ENCODE measurements at places on chromosomes 12 and 14.

DNA sequence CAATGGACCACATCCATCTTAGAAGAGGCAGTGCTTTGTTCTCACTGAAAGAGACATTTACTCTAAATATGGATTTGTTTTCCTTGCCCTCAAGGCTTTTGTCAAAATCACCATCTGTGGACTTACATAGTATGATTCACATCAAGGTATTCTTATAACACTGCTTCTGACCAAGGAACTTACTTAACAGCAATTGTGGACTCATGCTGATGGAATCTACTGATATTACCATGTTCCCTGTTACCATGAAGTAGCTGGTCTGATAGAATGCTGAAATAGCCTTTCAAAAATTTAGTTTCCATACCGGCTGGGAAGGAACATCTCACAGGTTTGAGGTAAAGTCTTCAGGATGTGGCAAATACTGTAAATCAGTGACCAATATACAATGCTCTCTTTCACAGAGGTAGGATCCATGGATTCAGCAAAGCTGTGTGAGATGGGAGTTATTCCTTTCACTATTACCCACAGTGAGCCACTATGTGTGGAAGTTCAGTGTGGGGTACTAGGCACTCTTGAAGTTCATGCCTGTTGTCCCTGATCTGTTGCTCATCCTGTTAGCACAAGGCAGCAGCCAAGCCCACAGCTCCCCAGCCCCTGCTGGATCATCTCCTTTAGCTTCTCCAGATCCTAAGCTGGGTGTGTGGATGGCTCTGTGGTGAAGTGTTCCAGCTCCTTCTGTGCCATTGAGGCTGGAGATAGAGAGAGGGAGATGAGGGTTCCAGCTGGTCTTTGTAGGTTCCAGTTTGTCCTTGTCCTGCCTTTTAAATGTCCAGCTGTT, 126.4 kb downstream of the ATP23 start:
- DNase-seq: no peak

DNA sequence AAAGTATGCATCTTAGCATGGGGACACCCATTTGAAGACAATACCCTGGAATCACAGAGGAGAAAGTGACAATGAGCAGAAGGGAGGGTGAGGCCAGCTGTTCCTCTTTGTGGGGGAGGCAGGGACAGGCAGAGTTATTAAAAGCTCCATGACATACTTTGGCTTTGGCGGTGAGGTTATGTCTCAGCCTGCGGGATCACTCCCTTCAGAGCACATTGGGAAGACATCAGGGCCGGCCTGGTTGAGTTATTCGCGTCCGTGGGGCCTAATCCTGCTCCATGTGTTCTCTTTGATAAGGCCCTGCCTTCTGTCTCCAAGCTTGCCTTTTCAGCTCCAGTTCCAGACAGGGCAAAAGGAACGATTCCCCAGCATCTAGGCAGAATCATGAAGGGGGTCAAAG, 98.8 kb upstream of the NTF3 start:
- no peak for DNase-seq

DNA sequence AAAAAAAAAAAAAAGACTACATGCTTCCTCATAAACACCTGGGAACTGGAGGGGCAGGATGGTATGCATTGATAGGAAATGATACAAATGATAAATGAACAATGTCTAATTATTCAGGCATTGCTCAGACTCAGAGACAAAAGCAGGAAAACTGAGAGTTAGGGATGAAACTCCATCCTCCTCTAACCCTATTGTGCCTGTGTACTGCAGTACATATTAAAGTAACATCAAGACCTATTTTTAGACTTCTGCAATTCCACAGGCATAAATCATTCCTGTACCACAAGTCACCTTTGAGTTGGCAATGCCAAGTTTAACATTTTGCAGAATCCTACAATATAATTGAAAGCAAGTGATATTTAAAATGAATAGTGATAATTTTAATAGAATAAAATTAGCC, 156.5 kb upstream of the USP15 start:
- no peak for DNase-seq

DNA sequence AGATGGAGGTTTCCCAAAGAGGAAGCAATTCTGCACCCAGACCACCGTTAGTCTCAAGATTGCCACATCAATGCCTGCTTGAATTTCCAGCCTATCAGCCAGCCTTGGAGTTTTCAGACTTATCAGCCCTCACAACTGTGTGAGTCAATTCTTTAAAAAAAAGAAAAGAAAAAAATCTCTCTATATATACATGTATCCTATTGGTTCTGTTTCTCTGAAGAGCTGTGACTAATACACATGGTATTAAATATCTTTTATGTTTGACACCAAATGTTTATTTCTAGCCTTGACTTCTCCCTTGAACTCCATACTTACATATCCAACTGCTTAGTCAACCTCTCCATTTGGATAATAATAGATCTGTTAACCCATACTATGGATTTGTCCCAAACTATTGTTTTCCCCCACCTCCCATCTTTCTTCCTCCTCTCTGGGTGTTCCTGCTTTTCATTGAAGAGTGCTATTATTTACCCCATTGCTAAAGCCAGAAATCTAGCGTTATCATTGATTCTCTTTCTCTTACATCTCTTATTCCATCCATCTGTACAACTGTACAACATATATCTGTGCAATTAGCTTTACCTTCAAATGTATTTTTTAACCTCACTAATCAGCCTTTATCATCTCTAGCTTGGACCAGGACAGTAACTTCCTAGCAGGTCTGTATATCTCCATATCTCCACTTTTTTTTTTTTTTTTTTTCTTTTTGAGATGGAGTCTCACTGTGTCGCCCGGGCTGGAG, 22.7 kb upstream of the EID3 start:
- no peak for DNase-seq

- no peak for DNase-seq
Observed at GRCh38 chr12:117447665-117448366, 86.4 kb upstream of the NOS1 start.

DNA sequence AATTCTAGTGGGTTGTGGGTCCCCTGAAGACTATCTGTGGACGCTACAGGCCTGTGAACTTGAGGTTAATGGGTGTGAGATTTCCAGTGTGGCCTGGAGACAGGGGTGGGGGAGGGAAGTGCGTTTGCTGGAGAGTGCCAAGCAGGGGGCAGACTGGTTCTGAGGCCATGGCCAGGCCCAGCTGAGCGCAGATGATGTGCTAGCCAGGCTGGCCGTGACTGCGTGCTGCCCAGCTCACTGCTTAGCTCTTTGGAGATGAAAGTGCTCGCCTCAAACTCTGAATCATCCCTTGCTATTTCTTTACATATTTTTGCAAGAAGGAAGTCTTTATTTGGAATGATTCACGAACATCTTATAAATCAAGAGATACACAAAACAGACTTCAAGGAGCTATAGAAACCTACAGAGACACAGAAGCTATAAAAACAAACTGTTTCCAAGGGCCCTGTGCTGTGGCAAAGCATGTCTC, 75.2 kb upstream of the PLEKHG3 start:
- DNase-seq: no peak

- DNase-seq: peak; percentile 96
Observed at GRCh38 chr12:124517260-124518050, 50.0 kb downstream of the NCOR2 start.

DNA sequence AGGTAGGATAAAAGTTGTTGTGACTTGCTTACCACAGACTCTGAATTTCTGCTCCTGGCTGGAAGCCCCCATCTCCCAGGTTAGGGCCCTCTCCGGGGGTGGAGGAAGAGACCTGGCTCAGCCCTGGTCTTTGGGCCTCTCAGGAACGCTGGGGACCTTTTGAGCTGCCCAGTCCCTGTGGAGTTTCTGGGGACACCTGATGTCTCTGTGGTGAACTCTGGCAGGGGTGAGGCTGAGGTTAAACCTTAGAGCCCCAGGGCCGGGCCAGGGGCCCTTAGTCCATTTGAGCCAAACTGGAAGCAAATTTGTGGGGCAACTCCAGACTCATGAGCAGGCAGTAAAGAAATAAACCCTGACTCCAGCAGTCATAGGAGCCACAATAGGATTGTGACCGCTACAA, 112.1 kb downstream of the ADGRD1 start:
- no peak for DNase-seq

GRCh38 chr12:46676797-46677520, 148.8 kb downstream of the SLC38A4 start:
- DNase-seq: no peak

GRCh38 chr12:31228811-31229792, 96.8 kb downstream of the SINHCAF start:
- DNase-seq: no peak

DNA sequence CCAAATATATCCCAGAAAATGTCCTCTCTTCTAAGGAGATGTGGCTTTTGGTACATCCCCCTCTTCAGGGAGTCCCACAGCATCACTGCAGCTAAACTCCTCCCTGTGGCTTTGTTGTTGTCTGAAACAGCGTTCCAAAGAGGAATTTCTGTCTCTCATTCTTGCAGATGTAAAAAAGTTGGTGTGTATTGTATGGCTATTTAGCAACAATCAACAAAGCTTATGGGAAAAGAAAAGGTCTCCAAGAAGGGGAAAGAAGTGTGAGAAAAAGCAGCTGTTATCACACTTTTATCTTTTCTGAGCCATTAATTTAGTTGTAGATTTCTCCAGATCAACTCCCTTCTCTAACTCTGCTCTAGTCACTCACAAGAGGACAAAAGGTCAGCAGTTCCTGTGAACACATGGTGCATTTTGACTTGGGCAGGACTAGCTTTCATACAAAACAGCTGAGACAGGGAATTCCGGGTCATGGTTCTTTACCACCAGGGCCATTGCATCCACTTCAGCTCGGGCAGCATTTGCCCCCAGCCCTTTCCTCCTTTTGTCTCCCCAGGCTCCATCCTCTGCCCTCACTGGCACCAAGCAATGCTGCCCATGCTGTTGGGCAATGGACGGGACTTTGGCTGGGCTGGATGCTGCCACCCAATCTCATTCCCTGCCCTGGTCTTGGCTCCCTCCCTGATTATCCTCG, 184.7 kb downstream of the TMX1 start:
- DNase-seq: no peak

- no peak for DNase-seq
Observed at GRCh38 chr12:51846271-51846691, 2.2 kb downstream of the FIGNL2 start.

DNA sequence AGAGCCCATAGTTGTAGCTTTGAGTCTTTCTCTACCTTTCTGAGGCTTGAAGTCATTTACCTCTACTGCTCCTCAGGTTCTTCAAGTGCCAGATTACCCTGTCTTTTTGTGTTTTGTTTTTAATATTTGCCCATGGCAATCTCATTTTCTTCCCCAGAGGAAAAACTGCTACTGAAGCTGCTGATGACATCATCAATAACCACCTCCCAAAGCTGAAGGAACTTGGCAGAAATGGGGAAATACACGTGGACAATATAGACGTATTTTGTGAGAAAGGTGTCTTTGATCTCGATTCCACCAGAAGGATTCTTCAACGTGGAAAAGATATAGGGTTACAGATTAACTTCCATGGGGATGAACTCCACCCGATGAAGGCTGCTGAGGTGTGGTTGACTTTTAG, 17.1 kb downstream of the AMDHD1 start:
- no peak for DNase-seq

GRCh38 chr14:35438910-35439713, 34.6 kb upstream of the NFKBIA start:
- DNase-seq: no peak

DNA sequence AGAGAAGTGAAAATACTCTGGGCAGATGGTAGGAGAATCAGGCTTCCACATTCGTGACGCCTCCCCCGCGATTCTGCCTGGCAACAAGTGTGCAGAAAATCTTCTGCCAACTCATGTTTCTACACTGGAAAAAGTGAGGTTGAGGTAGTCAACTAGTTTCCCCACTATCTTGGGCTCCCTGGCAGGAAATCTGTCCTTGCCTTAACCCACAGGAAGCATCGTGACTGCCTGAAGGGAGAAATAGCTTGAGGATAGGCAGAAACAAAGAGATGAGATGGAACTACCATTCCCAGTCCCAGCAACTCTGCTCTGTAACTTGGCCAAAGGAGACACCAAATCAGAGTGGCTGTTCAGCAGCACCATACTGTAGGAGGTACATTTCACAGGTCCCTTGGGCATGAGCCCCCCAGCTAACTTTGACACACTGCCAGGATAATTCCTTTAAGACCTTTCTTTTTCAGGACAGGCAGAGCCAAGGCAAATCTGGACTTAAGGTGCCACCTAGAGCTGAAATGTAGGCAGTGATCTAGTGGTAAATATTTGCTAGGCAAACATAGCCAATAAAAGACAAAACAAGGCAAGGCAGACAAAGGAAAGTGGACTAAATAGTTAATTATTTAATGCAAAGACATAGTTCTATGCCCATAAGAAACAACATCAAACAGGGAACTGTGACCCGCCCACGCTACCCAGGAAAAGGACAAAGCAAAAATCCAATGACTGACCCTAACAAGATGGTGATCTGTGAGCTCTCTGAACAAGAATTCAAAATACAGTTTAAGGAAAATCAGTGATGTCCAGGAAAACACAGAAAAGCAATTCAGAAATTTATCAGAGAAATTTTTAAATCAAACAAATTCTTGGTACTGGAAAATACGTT, 205.1 kb downstream of the PTPRO start:
- DNase-seq: no peak

DNA sequence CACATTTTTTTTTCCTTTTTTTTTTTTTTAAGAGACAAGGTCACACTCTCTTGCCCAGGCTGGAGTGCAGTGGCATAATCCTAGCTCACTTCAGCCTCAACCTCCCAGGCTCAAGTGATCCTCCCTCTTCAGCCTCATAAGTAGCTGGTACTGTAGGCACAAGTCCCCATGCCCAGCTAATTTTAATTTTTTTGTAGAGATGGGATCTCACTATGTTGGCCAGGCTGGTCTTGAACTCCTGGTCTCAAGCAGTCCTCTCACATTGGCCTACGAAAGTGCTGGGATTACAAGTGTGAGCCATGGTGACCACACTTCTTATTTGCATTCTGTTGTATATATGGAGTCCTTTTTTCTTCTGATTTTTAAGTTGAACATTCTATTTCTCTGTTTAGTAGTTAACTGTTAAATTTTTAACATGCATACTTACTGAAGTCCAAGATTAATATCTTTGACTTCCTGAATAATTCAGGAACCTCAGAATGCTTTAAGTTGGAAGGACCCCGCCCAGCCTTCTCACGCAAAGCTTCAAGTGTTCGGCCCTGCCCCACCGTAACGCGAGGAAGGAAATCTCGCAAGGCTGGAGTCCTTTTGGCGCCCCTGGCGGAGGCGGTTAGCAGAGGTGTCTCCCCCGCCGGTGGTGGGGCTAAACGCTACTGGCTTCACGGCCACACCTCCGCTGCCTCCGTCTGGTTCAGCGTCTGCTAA, 21.6 kb downstream of the SPATS2 start:
- no peak for DNase-seq

DNA sequence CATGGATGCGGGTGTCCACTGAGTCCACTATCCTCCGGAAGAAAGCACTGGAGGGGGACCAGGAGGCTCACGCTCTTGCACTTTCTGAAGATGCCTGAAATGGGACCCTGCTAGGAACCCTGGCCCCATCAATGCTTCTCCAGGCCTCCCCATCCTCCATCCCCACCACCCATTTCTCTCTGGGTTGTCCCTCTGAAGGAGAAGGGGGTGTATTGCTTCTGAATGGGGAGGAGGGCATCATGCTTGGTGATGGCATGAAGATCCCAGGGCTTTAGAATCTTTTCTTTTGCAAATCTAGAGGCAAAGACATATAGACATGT, 681 bp upstream of the JPH4 start:
- DNase-seq: no peak

Data from DMS79 treated with DMSO at 0.1 percent for 48 hours (cell line).